NCI-H510A (cell line): ENCODE measurements at places on chromosomes 7 and 10.

GRCh38 chr10:84946904-84947303, 618.5 kb downstream of the CCSER2 start:
- DNase-seq: peak; percentile 32

- DNase-seq: no peak
Measured at GRCh38 chr10:47330366-47330765, 8.1 kb downstream of the GDF2 start.

GRCh38 chr10:92530891-92531535, 42.9 kb downstream of the IDE start:
- no peak for DNase-seq

- no peak for DNase-seq
Measured at GRCh38 chr7:133571076-133571475, 318.2 kb downstream of the EXOC4 start.

DNA sequence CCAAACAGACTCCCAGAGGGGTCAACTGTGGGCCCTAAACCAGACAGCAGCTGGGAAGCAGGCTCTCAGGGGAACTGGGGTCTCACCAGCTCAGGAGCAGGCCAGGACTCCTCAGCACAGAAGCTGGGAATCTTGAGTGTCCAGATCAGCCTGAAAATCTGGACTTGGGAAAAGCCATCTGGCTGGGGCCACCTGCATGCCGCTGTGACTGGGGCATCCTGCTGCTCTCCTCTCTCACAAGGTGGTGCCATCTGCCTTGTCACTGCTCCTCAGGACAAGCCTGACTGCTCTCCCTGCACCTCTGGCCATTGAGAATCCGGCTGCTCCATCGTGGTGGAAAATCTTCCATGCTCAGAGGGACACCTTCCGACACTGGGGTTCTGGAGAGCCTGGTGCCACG, 141.4 kb downstream of the PLPP4 start:
- DNase-seq: no peak

DNA sequence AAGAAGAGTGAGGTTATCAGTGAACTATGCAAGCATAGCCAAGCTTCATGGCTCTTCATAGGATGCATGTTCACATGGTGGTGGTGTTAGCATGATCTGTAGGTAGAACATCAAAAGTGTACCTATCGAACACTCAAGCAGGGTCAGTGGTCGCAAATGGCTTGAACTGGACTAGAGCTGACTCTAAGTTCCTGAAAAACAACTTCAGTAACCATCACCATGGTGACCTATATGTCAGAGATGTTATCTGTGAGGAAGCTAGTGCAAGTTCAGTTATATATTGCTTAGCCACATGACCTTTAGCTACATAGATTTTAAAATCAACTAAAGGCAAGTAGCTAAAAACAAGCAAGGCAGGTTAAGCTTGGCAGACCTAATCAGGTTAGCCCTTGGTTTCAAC, 163.1 kb upstream of the AGR3 start:
- DNase-seq: no peak

- no peak for DNase-seq
Measured at GRCh38 chr7:22302951-22303423, 54.0 kb downstream of the RAPGEF5 start.

GRCh38 chr10:21449288-21449966, 76.1 kb downstream of the SKIDA1 start:
- no peak for DNase-seq

- no peak for DNase-seq
Measured at GRCh38 chr7:129952086-129952652, 591 bp downstream of the UBE2H start.

DNA sequence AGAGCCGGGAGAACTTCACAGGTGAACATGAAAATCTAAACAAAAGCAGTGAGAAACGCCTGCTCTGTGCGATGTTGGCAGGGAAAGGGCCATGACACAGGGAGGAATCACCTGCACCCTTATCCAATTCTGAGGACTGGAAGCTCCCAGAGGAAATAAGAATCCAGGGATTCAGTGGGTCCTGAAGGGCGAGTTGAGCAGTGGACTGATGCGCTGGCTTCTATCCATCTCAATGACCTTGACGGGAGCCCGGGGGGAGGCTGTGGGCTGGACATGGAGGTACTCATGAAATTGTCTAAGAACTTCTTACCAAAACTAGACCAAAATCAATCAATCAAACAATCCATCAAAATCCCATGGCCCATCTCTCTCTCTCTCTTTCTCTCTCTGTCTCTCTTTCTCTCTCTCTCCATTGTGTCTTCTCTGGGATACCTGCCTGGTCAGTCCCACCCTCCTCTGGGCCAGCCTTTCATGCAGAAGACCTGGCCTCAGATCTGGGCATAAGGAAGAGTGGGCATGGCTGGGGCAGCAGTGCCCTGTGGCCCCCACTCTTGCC, 7.2 kb downstream of the CPXM2 start:
- DNase-seq: no peak

- DNase-seq: no peak
Measured at GRCh38 chr7:128350708-128351295, 7.1 kb upstream of the RBM28 start.

DNA sequence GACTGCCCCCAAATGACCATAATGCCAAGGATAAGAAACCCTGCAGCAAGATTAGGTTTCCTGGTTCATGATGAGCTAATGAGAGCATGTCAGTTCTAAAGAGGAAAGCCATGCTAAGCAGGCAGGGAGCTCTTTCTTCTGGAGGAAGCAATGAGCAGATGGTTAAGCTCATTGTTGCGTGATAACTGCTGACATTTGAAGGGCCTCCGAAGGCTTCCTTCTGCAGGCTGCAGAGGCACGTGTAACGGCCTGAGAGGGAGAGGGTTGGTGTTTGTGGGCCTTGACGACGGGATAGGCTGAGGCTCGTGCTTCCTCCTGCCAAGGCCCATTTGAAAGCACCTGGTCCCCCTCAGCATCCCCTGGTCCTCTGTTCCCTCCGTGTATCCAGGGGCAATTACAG, 63.5 kb upstream of the BTBD16 start:
- peak; percentile 58 for DNase-seq

DNA sequence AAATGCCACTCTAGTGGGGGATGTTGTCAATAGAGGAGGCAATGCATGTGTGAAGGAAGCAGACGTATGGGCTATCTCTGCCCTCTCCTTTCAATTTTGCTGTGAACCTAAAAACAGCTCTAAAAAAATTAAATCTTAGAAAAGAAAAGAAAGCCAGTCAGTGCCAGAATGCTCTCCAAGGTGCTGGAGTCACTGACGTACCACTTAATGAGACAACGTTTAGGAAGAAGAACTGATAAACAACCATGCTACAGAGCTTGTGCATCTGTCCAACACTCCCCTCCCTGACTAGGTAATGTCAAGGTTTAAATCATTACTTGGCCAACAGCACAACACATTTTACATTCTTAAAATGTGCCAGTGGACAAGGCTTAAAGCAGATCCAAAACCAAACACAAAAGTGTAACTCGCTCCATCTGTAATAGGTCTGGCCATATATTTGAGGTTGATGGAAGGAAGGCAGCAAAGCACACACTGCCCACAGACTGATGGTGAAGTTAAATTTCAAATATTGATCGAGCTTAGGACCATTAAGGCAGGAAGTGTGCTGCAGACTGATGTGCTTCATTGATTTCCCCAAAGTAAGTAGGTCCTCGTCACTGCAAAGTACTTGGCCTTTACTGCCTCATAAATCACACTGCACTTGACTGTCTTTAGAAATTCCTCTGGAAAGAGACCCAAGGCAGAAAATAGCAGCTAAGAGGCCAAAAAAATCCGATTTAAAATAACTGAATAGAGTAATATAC, 15.5 kb downstream of the ARMH3 start:
- no peak for DNase-seq

GRCh38 chr10:26860102-26860442, 686 bp downstream of the ABI1 start:
- no peak for DNase-seq

DNA sequence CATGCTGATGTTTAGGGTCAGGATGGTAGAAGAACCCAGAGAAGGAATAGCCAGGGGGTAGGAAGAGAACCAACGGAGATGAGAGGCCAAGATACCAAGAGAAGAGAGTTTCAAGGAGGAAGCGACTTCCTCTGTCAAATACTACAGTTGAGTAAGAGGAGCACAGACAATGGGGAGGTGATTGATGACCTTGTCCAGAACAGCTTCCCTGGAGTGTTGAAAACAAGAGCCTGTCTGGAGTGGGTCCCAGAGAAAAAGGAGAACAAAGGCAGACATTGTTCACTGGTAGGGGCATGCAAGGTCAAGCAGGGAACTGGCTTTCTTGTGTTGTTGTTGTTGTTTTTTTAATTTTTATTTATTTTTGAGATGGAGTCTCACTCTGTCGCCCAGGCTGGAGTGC, 9.6 kb upstream of the TRIM56 start:
- no peak for DNase-seq

GRCh38 chr10:71239946-71240795, 27.8 kb downstream of the UNC5B start:
- DNase-seq: no peak

DNA sequence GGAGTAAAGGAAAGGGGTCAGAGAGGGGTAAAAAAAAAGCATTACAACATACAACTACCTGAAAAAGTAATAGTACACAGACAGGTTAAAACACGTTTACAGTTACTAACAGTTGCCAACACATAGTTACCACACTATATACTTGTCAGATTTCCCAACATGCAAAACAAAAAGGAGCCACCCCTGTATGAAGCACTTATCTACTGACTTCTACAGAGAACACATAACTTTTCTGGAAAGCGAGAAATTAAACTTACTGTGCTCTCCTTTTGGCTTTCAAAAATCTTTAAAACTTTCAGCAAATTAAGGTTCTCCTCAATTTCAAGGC, 2.1 kb downstream of the ABI1 start:
- no peak for DNase-seq

GRCh38 chr10:91589015-91589657, 43.7 kb downstream of the PPP1R3C start:
- no peak for DNase-seq

GRCh38 chr10:121576139-121576538, 22.1 kb downstream of the FGFR2 start:
- DNase-seq: no peak

DNA sequence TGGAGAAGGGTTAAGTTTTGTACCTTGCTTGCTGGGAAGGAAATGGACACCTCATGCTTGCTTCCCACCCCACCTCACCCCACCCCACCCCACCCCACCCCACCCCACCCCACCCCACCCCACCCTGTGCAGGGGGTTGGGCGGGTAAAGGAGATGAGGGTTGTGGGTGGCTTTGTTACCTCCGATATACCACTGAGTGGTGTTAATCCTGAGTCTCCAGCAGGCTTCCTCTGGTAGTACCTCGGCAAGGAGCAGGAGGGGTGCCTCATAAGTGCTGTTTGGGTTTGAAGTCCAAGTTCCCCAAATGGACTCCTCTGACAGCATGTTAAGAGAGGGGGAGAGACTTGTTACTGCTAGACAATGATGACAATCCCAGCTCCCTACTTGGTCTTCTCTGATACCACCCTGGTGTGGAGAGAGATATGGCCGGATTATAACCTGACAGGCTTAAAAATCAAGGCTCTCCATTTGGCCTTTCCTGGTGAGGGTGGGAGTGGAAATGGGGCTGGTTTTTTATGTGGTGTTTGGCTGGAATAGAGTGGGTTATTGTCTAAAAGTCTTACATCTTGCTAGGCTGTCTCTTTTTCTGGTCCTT, 11.7 kb downstream of the SAMD8 start:
- DNase-seq: no peak

- DNase-seq: no peak
Measured at GRCh38 chr7:119931230-119931824, 341.6 kb upstream of the KCND2 start.

- no peak for DNase-seq
Measured at GRCh38 chr7:117872561-117873309, 506 bp downstream of the CTTNBP2 start.

- no peak for DNase-seq
Measured at GRCh38 chr7:41415471-41416207, 287.3 kb downstream of the INHBA start.

DNA sequence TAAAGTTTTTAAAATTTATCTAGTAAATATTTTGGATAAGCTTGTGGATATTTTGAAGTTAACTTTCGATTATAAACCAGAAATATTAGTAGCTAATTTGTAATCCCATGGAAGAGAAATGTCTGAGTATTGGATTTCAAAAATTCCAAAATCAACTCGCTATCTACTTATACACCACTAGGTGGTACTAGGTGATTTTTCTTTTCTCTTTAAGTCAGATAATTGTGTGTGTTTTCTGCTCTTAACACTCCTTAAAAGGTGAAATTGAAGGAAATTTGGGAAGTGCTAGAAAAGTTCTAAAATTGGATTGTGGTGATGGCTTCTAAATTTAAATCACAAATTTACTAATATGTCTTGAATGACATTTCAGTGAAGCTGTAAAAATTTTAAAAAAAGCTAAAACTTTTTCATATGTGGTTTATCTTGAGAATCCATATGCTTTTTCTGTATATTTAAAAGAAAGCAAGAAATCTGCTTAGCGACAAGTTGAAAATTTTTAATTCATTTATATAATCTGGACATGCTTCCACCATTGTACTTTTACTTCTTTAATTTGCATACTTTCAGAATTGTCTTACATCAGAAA, 90.2 kb downstream of the IPMK start:
- no peak for DNase-seq

GRCh38 chr10:75733135-75733890, 301.9 kb downstream of the LRMDA start:
- no peak for DNase-seq

- no peak for DNase-seq
Measured at GRCh38 chr10:56222237-56222636, 138.8 kb downstream of the ZWINT start.

GRCh38 chr10:34526186-34526585, 288.9 kb downstream of the PARD3 start:
- DNase-seq: no peak

GRCh38 chr10:50622706-50623662, 772 bp downstream of the SGMS1 start:
- DNase-seq: no peak

DNA sequence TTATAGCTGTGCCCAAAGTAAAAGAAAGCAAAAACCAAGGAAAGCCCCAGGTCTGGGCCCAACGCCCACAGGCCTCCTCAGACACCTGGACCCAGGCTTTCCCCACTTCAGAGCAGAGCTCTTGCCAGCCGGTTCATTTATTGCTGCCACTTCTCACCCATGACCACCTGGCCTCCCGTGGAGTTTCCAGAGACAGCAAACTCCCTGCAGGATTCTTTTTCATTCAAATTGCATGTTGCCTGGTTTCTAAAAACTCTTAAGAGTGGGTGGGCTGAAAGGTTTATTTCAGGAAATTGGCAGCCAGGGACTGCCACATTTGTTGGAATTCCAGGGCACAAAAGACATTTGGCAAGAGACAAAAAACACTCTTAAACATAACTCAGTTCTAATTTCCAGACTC, 4.7 kb downstream of the VOPP1 start:
- no peak for DNase-seq

DNA sequence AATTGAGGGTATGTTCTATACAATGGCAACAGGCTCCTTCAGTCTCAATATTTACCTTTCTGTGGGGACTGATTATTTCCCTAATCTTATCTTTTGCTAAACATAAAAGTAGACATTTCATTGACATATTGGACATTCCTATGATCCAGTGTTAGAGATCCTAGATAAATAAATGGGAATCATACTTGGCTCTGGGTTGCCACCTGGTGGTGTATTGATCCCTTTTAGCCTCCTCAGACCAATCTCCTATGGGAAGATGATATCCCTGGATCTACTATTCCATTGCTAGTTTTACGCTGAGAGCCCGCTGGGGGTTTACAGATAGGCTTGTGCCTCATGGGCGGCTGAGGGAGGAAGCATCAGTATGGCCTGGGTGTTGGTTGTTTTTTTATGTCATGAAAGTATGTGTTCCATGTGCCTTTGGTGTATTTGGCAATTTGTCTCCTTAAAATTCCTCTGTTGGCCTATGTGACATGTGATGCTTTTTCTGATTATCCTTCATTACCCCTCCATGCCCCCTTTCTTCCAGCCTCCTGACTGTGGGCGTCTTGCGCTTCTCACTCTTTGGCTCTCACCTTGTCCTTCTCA, 18.8 kb downstream of the CELF2 start:
- DNase-seq: no peak
